Panc1 (cell line): ENCODE measurements at places on chromosomes 5 and 9. TPM values are rescaled to one million over a fixed set of nuclear protein-coding genes. Genes with fewer than 3 reads are reported as not detected.
A peak's percentile ranks its signal among the peaks of the same experiment; 100 is the strongest.

- no peaks in the 10 kb centered on the region for H3K27me3 ChIP-seq
- no peaks in the 10 kb centered on the region for H3K36me3 ChIP-seq
- DNase-seq: no peak
- H3K4me1 ChIP-seq: no peaks in the 10 kb centered on the region
- no peak overlapping the region for H3K4me3 ChIP-seq
- no peak overlapping the region for H3K27ac ChIP-seq
Measured at GRCh38 chr9:89522261-89522958, 24.5 kb upstream of the SEMA4D start.

DNA sequence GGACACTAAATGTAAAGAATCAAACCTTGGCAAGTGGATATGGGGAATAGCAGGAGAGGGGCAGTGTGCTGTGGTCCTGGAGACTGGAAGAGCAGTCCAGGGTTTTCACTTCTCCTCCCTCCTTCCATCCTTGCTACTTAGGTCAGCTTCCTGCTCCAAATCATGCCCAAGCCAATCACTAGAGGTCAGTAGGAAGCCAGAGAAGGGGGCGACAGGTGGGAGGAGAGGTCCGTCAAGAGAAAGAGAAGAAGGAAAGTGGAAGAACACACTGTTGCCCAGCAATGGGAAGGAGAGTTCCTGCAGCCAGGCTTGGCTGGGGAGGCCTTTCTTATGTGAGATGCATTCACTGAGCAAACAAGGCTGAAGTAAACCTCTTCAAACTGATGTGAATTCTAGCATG, 289.6 kb downstream of the DTWD2 start:
- no peaks in the 10 kb centered on the region for H3K27me3 ChIP-seq
- no peak overlapping the region for H3K27ac ChIP-seq
- no peak for DNase-seq
- no peaks in the 10 kb centered on the region for H3K4me1 ChIP-seq
- H3K4me3 ChIP-seq: no peak overlapping the region

DNA sequence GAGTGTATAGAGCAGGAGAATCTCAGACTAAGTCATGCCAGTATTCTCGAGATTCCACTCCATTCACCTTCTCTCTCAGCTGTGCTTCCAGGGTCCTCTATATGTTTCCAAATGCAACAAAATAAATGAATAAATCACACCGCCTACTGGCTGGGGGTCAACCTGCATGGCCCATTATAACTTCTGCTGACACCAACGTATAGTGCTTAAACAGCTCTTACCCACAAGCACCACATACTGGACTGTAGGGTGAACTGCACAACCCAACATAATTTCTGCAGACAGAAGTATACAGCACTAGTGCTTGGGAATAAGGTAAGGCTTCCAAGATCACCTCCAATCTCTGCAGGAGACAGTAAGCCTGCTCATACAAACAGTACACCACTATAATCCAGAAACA, 33.1 kb upstream of the HTR4 start:
- H3K27ac ChIP-seq: no peak overlapping the region
- peak; percentile 13 for DNase-seq
- no peak overlapping the region for H3K4me3 ChIP-seq
- H3K36me3 ChIP-seq: no peaks in the 10 kb centered on the region
- peaks cover 6% of the 10 kb centered on the region for H3K27me3 ChIP-seq

DNA sequence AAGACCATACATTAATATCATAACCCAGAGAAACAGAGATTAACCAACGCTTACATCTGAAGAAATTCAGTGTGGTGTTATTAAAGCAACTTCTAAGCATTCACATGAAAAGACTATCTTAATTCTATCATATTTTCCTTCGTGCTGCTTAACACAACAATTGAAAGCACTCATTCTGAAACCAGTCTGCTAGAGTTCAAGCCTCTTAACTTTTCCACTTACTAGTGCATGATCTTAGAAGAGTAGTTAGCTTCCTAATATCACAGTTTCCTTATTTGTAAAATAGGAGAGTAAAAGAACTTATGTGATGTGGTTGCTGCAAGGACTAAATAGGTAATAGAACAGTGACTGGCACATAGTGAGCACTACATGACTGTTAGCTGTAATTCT, 379.3 kb downstream of the TRIM36 start:
- H3K27ac ChIP-seq: no peak overlapping the region
- no peak for DNase-seq
- no peaks in the 10 kb centered on the region for H3K4me1 ChIP-seq
- no peaks in the 10 kb centered on the region for H3K36me3 ChIP-seq
- H3K27me3 ChIP-seq: no peaks in the 10 kb centered on the region

DNA sequence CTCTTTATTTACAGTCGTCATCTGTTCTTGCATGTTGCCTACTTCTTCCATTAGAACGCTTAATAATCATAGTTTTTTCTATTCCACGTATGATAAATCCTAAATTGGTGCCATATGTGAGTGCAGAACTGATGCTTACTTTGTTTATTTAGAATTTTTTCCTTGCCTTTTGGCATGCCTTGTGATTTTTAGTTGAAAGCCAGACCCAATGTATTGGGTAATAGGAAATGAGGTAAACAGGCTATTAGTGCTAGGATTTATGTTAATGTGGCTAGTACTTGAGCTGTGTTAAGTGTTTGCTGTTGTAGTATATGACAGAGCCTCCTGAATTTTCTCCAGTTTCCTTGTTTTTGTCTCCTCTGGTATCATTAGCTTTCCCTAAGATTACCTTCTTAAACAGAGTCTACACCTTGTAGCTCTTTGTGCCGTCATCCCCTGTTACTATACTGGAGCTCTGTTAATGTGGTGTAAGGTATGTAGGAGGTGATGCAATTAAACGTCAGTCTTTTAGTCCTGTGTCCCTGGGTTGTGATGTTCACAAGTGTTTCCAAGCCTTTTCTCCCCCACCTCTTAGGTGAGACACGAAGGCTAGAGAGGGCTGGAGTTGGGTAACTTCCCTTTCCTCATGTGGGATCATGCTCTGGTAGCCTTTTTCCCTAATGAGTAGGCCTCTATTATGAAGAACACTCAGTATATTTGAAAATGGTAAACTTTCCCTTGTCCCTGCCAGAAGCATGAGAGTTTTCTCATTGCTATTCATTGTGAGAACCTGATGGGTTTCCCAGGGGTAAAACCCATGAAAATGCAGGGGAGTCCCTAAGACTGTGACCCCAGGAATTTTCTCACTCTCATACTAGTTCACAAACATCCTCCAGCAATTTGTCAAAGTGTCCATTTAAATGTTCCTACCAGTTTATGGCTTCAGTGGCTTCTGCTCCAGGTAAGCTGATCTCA, 21.2 kb downstream of the SPATA31D3 start:
- H3K4me1 ChIP-seq: no peaks in the 10 kb centered on the region
- no peak overlapping the region for H3K27ac ChIP-seq
- H3K4me3 ChIP-seq: no peak overlapping the region
- no peaks in the 10 kb centered on the region for H3K27me3 ChIP-seq

DNA sequence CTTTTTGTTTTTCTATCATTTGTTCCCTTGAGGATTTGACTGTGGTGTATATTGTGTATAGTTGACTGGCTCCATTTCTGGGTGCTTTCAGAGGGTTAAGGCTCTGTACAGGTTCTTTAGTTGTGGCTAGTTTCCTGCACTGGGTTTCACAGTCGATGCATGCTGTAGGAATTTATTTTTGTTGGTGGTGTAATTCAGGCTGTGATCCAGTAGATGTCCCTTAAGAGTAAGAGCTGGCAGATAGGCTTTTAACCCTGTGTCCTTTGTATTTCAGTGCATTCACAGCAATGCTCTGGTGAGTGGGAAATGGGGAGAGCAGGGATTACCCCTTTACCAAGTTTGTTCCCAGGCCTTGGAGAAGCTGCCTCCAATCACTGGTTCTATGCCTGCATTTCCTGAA, 112.9 kb downstream of the SPATA31D1 start:
- H3K36me3 ChIP-seq: no peaks in the 10 kb centered on the region
- H3K27me3 ChIP-seq: no peaks in the 10 kb centered on the region
- DNase-seq: no peak
- no peak overlapping the region for H3K4me3 ChIP-seq

DNA sequence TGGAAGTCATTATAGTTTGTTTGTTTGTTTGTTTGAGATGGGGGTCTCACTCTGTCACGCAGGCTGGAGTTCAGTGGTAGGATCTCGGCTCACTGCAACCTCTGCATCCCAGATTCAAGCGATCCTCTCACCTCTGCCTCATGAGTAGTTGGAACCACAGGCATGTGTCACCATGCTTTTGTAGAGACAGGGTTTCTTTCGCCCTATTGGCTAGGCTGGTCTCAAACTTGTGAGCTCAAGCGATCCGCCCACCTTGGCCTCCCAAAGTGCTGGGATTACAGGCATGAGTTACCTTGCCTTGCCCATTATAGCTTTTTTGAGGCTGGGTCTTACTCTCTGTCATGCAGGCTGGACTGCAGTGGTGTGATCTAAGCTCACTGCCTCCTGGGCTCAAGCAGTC, 28.8 kb downstream of the NSD1 start:
- DNase-seq: no peak
- H3K27me3 ChIP-seq: no peaks in the 10 kb centered on the region
- no peaks in the 10 kb centered on the region for H3K4me1 ChIP-seq
- H3K36me3 ChIP-seq: no peaks in the 10 kb centered on the region

DNA sequence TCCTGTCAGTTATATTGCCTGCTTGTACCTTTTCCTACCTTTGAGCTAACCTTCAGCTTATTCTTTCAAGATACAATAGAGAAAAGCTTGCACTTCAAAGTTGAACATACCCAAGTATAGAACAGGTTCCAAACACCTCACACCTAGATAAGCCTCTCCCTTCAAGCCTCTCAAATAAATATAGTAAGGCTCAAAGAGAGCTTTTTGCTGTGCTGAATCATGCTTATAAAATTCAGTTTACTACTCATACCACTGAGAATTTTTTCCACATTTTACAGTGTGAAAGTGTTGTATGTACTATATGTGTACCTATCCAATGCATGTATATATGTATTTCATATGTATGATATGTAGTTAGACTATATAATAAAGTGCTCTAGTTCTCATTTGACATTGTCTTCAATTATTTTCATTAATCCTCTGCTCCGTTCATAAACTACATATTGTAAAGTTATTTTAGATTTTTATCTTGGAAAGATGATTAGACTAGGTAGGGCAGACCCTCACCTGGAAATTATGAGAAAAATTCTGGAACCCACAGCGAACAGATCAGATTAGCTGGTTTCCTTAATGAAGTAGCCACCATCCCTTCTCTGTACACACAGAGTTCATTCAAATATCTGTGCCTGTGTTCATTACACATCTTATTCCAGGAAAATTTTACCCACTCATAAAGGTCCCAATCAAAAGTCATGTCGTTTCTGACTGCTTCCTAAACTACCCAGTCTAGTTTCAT, 149.2 kb upstream of the RGMB start:
- no peaks in the 10 kb centered on the region for H3K36me3 ChIP-seq
- H3K27me3 ChIP-seq: no peaks in the 10 kb centered on the region
- DNase-seq: no peak
- no peak overlapping the region for H3K4me3 ChIP-seq

DNA sequence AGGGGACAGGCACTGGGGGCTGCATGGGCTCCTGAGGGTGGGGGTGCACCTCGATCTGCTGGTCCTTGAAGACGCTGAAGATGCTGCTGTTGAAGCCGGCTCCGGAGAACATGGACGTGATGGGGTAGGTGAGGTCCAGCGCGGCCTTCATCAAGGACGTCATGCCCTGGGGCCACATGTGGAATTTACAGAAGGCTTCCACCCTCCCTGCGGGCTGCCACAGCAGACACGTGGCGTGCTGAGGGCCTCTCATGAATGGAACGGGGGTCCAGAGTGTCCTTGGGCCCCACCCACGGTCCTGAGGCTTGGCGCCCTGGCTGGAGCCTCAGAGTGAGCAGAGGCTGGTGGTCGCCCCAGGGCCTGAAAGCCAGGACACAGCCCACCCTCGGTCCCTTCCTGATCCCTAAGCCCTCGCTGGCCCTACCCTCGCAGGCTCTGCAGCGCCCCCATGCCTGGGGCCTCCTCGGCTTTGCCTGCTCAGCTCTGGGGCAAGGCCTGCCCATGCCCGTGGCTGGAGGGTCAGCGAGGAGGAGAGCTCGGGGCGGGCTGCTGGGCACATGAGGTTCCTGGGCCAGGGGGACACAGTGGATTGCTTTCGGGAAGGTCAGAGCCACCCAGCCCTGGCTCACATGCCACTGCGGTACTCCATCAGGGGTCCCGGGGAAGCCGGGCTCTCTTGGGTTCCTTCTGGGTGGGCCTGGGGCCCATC, 5.3 kb upstream of the NSMF start:
- peaks cover 5% of the 10 kb centered on the region for H3K4me1 ChIP-seq
- no peaks in the 10 kb centered on the region for H3K27me3 ChIP-seq
- DNase-seq: no peak
- H3K27ac ChIP-seq: no peak overlapping the region

Gene MCC
- 0.41 TPM for total RNA-seq

Gene CLIC3
- total RNA-seq: 6.2 TPM
